ENCODE measurements at places on chromosomes 5 and 9.

GRCh38 chr5:73118391-73118973, 1.9 kb upstream of the TMEM171 start:
- no peak for DNase-seq

DNA sequence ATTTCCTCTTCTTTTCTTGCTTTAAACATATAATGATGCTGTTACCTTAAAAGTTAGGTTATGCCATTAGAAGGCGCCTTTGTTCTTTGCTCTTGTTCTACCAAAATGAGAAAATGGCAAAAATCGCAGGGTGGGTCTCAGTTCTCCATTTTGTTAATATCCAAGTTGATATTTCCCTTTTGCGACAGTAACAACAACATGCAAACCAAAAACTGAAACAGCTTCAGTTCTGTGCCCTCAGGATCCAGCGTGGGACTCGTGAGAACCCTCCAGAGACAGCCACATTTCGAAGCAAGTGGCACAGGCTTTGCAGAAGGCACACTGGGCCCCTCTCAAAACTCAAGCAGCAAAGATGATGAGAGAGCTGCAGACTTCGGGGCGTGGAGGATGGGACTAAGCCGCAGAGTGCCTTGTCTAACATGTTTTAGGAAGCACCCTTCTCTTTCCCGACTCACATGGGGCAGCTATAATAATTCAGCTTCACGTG, 33.0 kb upstream of the LCP2 start:
- DNase-seq: no peak

GRCh38 chr5:4833104-4833738, 306.9 kb upstream of the ADAMTS16 start:
- DNase-seq: no peak

GRCh38 chr5:55220433-55221185, 6.5 kb downstream of the MCIDAS start:
- DNase-seq: no peak

GRCh38 chr5:140220032-140220697, 45.2 kb downstream of the CYSTM1 start:
- DNase-seq: no peak

GRCh38 chr5:138488481-138488945, 23.2 kb downstream of the EGR1 start:
- no peak for DNase-seq

GRCh38 chr9:99778308-99778707, 43.4 kb upstream of the NR4A3 start:
- no peak for DNase-seq

DNA sequence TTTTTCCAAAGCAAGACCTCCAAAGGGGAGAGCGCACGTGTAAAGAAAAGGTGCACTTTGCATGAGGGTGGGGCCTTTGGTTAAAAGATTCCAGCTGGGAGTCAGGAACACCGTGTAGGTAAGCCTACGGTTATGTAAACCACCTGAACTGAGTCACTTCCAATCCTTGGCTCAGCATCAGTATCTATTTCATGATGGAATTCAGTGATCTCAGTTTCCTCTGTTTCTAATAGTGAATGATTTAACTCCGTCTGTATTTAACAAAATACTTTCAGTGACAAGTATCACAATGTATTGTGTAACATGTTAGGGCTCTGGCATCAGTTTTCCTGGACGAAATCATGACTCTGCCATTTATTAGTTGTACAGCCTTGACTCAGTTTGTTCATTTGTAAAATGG, 1.3 kb upstream of the SVEP1 start:
- DNase-seq: no peak

- DNase-seq: no peak
Measured at GRCh38 chr9:70100362-70100761, 56.7 kb downstream of the MAMDC2 start.

DNA sequence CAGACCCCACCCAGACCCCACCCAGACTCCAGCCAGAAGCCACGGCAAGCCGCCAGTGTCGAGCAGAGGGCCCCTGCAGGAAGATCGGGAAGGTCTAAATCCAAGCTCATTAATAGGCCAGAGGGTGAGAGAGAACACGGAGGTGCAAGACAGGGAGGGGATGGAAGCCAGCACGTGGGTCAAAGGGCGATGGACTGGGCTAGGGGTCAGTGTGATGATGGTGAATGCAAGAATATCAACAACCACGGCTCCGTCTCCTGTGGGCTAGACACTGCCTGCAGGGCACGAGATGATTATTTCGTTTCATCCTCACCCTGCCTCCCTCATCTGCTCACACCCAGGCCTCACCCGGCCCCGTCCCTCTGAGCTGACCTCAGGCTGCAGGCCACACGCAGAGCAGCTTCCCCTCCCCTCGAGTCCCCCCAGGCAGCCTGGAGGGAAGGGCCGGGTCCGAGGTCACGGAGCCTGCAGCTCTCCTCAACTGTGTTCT, 122.0 kb downstream of the COL23A1 start:
- DNase-seq: no peak

DNA sequence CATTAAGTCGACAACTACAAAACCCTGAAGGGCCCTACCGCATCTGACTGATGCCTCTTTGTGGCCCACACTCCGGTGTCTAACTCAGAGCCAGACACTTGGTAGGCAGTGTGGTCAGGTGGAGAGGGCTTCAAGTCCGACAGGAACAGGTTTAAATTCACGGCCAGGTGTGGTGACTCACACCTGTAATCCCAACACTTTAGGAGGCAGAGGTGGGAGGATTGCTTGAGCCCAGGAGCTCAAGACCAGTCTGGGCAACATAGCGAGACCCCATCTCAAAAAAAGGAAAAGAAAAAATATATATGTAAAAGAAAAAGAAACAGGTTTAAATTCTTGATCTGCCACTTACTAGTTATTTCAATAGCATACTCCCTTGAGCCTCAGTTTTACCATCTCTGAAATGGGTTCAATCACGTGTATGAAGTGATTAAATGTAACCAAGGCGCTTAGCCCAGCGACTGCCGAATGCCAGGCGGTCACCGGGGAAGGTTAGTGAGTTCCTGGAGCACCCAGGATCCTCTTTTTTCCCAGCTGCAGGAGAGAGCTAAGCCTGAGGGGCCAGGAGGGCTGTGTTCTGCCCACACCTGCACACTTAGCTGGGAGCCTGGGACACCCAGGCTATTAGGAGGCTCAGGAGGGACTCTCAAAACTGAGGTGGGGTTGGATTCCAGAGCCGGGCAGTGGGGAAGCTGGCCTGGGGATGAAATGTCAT, 943 bp downstream of the CLTB start:
- no peak for DNase-seq

GRCh38 chr9:136939996-136940525, 4.5 kb downstream of the FBXW5 start:
- DNase-seq: peak; percentile 79

DNA sequence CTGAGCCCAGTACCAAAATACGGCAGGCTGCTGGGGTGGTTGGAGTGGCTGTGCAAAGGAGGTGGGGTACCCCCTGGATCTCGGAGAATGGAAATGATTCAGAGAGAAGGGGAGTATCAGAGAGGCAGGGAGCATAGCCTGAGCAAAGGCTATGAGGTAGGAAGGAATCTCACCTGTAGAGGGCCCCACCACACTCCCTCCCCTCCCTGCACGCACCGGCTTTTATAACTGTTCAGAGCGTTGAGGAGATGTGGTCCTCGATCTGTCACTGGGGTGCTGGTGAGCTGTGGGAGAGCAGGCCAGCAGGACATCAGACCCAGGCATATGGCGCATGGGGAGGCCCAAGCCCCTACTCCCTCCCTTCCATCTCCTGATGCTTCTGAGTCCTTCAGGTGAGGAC, 13.2 kb downstream of the PHF19 start:
- no peak for DNase-seq

DNA sequence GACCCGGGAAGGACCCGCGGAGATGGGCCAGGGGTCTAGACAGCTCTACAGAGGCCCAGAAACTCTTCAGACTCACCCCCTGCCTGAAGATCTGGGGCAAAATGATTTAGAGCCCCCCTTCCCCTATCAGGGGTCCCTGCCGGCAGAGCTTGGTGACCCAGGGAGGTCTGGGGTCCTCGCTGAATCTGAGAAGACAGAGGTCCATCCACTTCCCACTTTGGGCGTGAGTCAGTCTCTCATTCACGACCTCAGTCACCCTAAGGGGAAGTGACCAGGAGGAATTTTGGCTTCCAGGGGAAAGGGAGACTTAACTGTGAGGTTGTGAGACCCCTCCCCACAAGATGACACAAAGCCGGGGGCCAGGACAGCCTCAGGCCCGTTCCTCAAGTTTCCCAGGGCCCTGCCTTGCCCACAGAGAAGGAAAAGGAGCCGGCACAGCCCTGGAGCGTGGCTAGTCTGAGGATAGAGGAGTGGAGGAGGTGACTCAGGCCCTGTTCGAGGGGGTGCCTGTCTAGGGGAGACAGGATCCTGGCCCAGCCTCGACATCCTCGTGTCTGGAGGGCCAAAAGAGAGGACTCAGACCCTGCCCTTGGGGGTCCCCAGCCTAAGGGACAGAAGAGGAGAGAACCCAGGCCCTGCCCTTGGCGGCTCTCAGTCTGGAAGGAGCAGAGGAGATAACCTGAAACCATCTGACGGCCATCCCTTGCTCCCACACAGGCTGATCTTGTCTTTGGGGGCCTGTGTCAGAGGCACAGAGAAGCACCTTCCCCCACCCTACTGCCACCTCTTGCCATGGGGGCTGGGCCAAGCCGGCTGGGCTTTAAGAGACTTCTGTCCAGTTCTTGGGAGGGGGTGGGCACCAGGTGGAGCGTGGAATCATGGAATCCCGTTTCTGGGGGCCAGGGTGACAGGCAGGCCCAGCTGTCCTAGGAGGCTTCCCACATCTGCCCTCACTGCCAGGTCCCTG, 889 bp downstream of the PDLIM4 start:
- DNase-seq: no peak

DNA sequence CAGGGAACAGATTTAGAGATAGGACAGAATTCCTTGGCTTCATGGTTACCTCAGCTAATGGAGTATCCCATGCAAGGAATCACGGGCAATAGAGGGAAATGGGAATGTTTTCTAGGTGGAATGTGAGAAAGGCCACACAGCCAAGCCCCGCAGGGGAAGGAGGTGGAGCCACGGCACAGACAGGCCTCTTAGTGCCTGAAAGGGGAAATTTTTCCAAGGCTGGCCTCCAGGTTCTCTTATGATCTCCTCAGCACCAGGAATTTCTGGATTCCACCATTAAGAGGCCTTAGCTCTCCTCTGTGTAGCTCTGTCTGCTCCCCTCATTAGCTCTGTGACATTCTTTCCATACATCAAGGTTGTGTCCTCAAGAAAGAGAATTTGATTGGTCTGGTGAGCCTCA, 124.7 kb downstream of the GALNT10 start:
- no peak for DNase-seq

DNA sequence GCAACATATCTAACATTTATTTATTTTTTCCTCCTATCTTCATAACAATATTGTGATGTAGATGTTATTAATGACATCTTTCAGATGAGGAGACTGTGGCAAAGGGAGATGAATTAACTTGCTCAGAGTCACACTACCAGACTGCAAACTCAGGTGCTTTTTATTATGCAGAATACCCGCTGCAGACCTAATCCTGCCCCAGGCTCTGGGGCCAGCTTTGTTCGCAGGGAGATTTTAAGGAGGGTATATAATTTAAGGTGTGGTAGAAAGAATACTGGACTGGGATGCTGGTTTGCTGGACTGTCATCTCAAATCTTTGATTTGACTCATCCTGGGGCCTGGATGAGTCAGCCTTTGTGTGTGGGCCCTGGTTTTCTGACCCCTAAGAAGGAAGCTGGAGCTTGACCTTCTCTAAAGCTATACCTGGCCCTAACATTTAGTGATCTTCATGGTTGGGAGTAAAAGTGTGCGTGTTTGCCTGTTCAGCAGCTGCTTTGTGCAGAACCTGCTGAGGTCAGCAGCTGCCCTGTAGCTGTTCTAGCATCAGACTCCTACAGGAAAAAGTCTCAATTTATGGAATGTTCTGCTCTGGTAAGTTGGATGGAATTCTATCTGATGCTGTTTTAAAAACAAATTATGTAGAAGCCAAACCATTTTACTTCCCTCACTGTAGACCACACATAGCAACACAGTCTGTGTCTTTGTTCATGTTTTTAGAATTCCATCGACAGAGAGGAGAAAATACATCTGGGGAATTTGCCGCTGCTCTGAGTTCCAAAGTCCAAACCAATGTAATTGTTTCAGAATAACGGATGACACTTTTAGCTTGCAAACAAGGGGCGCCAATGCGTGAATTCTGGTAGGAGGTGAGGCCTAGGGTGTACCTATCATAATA, 4.5 kb downstream of the SLC36A1 start:
- DNase-seq: no peak

DNA sequence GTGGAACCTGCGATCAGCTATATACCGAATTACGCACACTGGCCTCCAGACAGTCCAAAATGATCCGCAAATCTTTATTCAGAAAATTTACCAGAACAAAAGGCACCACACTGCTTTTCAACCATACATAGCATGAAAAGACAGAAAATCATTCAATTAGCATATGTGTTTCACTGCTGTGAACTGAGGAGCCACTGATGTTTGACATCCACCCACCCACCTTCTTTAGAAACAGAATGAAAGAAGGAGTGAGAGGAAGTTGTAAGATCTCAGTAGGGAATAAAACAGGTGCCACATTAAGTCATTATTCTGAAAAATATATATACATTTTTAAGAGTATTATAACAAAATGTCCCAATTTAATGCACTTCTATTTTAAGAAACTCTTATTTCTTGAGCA, 156.8 kb downstream of the NFIB start:
- no peak for DNase-seq

DNA sequence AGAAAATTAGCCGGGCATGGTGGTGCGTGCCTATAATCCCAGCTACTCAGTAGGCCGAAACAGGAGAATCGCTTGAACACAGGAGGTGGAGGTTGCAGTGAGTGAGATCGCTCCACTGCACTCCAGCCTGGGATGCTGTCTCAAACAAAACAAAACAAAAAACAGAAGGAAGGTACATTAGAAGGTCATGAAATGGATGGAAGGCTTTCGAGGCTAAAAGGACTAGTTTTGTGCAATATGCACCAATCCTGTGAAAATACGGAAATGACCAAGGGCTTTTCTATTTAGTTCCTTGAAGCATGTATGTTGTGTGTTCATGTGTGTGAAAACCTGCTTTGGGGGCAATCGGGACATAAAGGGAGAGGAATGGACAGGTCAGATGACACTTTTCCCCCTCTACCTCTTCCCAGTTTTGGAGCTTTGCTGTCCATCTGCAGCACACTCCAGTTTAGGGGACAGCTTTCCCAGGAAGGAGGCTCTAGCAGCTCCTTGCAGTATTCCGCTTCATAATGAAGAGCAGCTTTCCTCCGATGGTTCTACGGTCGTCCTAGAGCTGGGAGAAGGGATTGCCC, 15.0 kb downstream of the SPRY4 start:
- DNase-seq: no peak

Measured in hypothalamus (tissue), 51 donors.